ENCODE measurements at places on chromosomes 3 and 15. TPM values are rescaled to one million over a fixed set of nuclear protein-coding genes. Genes with fewer than 3 reads are reported as not detected.

GRCh38 chr3:86913160-86913559 is 77.8 kb downstream of the VGLL3 start:
- DNase-seq: no peak

Gene SNTN
- not detected for total RNA-seq

Gene RNU5B-1
- not detected for total RNA-seq

Gene ISL2
- 11.6 TPM for total RNA-seq

- DNase-seq: no peak
Measured at GRCh38 chr3:17642474-17642873, 100.0 kb downstream of the TBC1D5 start.

GRCh38 chr15:68814596-68814995 is 6.1 kb downstream of the ANP32A start:
- no peak for DNase-seq

DNA sequence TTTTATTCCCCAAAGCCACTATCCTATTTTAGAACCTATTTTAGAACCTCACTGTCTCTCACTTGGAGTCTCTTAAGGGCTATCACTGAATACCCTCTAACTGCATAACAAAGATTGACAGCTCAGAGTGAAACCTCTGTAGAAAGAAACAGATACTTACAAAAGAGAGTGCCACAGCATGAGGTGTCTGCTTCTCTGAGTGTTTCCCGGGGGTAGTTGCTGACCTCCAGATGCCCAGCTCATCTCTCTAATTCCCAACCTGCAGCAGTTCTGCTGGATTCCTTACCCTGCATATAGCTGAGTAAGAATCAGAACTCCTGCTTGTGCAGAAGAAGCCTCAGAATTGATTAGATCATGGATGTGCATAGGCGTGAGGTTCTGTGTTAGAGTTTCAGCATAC is 34.5 kb downstream of the P3H2 start:
- DNase-seq: no peak

GRCh38 chr15:80695099-80695910 is at the start of gene ABHD17C:
ABHD17C (plus strand) TSS chr15:80695310; CDS start chr15:80695430, 120 bp downstream.
- no peak for DNase-seq

Gene GOLGA6L10
- 1.2 TPM for total RNA-seq

Gene SPINT1
- total RNA-seq: 123 TPM

- DNase-seq: no peak
Measured at GRCh38 chr3:149277331-149277813, 55.7 kb upstream of the CP start.

- DNase-seq: no peak
Measured at GRCh38 chr3:34388830-34389229, 590.4 kb downstream of the PDCD6IP start.

Gene UACA
- total RNA-seq: 47.4 TPM

GRCh38 chr15:38225381-38225780 is 27.3 kb upstream of the SPRED1 start:
- no peak for DNase-seq

Gene IFT122
- total RNA-seq: 21.4 TPM

GRCh38 chr3:183711516-183711915 is 13.9 kb downstream of the YEATS2 start:
- no peak for DNase-seq

Gene LAMB2
- 213 TPM for total RNA-seq

DNA sequence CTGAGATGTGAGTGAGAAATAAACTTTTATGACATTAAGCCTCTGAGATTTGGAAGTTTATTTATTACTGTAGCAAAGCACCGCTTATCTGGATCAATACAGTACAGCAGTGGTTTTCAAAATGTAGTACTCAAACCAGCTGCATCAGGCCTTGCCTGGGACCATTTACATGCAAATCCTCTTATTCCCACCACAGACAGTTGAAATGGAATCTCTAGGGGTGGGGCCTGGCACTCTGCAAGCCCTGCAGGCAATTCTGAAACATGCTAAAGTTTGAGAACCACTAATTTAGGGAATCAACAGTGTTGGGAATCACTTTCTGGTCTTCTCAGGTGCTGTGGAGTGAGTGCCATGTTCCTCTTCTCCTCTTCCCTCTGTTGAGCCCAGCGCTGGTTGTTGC is 77.8 kb upstream of the TAMM41 start:
- no peak for DNase-seq

Gene ZNF501
- 0.12 TPM for total RNA-seq

GRCh38 chr15:77637851-77638692 is 5.4 kb upstream of the LINGO1 start:
- DNase-seq: no peak

DNA sequence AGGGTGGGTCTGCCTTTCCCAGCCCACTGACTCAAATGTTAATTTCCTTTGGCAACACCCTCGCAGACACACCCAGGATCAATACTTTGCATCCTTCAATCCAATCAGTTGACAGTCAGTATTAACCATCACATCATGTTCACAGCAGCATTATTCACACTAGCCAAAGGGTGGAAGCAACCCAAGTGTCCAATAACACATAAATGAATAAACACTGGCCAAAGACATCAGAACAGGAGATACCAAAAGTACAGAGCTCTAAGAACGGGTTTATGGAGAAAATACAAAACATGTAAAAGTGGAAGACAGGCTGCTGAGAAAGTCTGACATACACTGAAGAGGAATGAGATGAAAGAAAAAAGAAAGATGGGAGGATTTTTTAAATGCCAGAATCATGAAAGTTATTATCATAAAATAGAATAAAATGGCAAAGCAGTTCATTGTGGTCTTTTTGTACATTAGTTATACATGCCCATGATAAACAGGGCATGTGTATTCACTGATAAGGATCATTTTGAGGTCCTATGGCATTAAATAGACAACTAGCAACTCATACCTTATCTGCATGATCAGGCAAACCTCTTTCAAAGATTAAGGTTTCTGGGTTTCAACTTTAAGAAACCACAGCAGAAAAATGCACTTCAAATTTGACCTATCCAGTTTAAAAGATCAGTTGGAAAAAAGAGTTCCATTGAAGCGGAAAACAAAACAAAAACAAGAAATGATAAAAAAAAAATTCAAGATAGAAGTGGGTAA is 22.9 kb downstream of the DNAAF4 start:
- DNase-seq: no peak

Gene CPB1
- 6.2 TPM for total RNA-seq

Gene GASK1A
- total RNA-seq: 1.0 TPM

Gene CFAP100
- not detected for total RNA-seq

DNA sequence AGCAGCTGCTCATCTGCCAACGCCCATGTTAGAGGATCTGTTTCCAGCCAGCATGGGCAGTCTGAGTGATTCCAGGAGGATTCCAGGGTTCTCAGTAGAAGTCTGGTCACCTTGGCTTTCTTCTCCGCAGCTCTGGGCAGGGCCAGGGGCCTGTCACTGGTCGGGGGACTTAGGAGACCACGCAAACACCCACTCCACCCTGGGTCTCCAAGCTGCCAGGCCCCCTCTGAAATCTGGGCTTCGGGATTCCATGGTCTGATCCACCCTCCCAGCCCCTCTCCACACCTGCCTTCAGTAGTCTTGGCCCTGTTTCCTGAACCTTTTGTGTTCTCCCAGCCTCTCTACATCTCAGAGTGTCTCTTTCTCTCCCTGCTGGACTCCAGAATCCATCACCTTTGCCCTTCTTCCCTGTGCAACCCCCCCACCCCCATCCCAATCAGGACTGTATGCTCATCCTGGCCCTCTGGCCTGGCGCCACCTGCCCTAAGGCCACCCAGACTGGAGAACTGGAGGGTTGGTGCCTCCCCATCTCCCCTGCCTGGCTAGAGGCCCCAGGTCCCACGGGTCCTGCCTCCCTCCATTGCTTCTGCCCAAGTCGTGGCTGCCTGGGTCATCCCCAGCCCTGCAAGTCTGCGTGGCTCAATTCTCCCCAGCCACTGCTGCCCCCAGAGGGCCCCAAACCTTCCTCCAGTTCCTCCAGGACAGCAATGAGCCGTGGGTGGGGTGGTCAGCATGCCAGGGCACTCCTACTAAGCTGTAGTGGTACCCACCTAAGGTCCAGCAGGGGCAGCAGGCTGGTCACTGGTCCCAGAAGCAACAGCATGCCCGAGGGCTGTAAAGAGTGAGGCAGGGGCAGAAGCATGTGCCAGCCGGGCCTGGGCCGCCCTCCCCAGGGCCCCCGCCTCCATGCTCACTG is 102.8 kb downstream of the TBC1D2B start:
- no peak for DNase-seq

Gene CCDC32
- 18.6 TPM for total RNA-seq

Gene GATM
- 3.1 TPM for total RNA-seq

DNA sequence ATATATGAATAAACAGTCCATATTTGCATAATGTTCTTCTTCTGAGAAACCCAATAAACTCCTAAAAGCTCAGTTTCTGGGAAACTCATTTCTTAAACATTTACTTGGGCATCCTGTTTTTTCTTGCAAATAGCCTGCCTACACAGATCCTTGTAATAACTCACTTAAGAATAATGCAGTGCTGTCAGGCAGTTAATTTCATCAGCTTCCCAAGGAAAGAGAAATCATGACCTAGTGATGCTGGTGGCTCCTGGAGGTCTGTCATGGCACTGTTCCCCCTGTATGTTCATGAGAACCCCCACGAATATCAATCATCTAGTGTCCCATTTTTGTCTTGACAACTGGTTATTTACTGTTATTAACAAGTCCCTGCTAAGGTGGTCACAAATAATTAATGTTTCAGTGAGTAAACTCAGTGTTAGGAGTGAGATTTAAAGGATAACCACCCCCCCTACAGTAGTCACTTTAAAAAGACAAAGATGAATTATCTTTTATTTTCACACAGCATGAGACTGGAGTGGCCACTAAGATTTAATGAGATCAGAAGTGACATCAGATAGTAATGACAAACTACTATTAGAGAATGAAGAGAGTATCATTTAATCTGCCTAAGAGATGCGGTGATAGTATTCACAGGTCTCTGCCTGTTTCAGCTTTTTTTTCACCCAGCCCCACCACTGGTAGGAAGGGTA is 279.5 kb upstream of the NECTIN3 start:
- DNase-seq: no peak

DNA sequence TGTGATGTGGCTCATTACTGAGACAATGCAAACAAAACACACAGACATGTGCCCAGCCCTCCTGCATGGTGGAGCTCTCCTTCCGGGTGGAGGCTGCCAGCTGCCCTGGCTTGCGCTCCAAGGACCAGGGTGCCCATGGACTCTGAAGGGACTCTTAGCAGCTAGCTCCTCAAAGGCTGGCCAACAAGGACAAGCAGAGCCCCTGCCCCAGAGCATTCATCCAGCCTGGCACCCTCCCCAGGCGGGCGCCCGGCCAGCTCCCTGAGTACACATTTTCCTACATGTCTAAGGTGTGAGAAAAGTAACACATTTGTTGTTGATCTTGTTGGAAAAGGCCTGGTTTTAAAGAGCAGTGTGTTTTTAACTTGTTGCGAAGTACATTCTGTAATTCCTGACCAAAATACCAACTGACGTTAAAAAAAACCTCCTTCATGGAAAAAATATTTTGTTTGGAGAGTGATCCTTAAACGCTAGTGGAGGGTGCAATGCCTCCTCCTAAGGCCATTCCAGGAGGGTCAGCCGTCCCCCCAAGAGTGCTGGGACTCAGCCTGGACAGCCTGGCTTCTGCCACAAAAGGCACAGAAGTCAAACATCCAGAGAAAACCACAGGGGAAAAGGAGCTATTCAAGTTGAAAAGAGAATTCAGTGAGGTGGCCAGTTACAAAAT is 86.9 kb downstream of the KLF15 start:
- DNase-seq: no peak
